ENCODE measurements at places on chromosomes 11 and 22.
A peak's percentile ranks its signal among the peaks of the same experiment; 100 is the strongest.

- peak; percentile 40 for DNase-seq
Measured at GRCh38 chr22:17639247-17639741, 737 bp downstream of the BCL2L13 start.

DNA sequence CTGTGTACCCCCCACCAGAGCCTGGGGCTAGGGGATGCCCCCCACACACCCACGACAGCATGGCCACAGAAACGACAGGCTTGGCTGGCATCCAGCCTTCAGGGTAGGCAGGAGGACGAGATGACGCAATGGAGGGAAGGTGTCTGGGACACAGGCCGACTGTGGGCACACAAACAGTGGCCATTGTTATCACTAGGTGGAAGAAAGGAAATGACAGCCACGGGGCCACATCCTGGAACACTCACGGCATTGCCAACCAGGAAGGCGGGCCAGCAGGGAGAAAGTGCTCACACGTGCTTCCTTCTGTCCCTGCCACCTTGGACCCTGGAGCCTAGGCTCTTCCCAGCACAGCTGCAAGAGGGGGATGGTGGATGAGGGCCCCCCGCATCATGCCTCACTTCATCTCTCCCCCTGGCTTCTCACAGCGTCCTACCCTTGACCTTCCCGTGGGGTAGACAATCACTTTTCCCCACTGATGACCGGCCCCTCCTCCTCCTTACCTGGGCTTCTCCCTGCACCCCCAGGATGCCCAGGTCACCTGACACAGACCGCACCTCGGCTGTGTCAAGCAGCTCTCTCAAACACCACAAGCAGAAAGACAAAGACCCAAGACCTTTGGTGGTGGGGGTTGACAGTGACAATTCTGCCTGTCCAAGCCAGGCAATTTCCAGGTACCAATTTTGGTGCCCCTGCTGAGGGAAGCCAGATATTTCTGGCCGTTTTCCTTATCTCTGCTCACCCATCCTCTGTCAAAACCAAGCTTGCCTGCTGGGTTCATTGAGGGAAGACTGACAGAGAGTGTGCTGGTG is 8.6 kb downstream of the PLA2G6 start:
- DNase-seq = peak; percentile 57

- no peak for DNase-seq
Measured at GRCh38 chr11:130553306-130553705, 104.9 kb downstream of the ADAMTS15 start.

GRCh38 chr22:49417833-49418232 is 409.8 kb downstream of the BRD1 start:
- DNase-seq = no peak

DNA sequence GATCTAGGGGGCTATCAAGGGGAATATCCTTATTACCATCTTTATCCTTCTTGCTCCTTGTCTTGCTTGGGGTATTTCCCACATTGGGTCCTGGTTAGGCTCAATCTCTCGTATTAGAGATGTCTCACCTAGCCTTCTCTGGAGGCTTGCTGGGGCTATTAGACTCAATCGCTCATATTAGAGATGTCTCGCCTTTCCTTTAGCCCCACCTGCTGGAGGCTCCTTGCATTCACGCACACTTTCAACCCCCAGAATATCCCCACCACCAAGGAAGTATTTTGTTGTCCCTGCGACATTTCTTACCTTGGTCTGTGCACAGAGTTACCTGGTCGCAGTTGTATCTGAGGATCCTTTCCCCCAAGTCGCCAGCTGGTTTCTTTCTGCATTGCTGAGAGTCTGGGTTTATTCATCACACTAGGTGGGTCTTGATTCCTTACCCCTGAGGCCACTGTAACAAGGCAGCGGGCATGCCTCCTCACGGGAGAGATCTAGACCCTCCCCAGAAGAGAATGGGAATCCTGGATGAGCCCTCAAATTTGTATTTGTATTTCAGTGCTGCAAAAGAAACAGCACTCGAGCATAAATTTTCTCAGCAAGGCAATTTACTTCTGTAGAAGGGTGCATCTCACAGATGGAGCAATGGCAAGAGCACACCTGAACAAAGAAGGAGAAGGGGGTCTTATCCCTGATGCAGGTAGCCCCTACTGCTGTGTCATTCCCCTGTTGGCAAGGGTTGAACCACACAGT is 15.9 kb upstream of the HYLS1 start:
- no peak for DNase-seq

Data from left hindlimb (tissue), 1 donor.